ENCODE measurements at places on chromosomes 3 and 15.

- no peak for DNase-seq
Observed at GRCh38 chr3:197522881-197523441, 32.8 kb downstream of the BDH1 start.

- no peak for DNase-seq
Observed at GRCh38 chr15:79032656-79033055, 57.9 kb downstream of the RASGRF1 start.

GRCh38 chr3:178159691-178160220 lies 376.5 kb upstream of the KCNMB2 start:
- no peak for DNase-seq

DNA sequence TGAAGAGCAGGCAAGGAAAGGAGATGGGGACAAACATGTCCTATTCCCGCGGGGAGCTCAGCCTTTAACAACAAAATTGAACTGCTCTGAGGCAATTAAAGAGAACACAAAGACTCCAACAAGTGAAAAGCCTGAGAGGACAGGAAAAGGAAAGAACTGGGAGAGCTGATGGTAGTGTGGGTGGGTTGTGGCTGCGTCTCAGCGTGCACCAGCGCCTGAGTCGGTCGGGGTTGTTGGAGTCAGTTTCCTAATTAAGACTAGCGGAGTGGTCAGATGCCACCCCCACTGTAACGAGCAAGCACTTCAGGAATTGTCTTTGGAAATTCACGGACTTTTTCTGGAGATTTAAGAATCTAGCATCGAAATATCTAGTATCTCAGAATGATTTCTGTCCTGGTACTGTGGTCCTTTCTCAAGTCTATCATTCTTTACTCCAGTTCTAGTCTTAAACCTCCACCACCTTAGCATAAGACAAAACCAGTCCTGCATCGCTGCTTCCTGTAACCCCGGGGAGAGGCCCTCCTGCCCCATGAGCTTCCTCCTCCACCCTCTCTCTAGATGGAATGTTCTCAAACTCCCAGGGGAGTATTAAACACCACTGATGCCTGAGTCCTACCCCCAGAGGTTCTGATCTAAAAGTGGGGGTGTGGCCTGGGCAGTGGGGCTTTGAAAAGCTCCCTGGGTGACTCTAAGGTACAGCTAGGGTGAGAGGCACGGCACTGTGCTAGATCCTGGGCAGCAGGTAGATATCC lies 104.0 kb downstream of the CYP19A1 start:
- DNase-seq = no peak

GRCh38 chr3:129277829-129278271 lies 820 bp upstream of the HMCES start:
- no peak for DNase-seq

DNA sequence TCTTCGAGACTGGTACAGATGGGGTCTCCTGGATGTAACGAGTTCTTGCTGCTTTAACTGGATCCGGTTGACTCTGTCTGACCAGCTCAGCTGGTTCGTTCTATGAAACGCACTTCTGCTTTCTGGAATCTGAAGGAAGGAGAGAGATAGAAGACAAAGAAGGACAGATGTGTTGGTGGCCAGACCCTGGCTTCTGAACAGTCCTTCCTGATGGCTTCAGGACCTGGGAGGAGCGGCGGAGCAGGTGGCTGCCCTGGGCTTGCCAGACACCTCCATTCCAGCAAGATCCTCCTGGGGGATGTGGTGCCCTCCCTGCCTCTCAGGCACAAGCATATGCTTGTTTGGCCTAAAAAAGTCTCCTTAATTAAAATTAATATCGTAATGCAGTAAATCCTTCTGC lies 99.9 kb downstream of the APBA2 start:
- DNase-seq = no peak

GRCh38 chr3:139519998-139520737 lies 19.4 kb downstream of the RBP1 start:
- DNase-seq = no peak

- DNase-seq = no peak
Observed at GRCh38 chr15:63726491-63726890, 107.3 kb downstream of the HERC1 start.

- no peak for DNase-seq
Observed at GRCh38 chr3:159069091-159069490, 267.2 kb downstream of the MFSD1 start.

DNA sequence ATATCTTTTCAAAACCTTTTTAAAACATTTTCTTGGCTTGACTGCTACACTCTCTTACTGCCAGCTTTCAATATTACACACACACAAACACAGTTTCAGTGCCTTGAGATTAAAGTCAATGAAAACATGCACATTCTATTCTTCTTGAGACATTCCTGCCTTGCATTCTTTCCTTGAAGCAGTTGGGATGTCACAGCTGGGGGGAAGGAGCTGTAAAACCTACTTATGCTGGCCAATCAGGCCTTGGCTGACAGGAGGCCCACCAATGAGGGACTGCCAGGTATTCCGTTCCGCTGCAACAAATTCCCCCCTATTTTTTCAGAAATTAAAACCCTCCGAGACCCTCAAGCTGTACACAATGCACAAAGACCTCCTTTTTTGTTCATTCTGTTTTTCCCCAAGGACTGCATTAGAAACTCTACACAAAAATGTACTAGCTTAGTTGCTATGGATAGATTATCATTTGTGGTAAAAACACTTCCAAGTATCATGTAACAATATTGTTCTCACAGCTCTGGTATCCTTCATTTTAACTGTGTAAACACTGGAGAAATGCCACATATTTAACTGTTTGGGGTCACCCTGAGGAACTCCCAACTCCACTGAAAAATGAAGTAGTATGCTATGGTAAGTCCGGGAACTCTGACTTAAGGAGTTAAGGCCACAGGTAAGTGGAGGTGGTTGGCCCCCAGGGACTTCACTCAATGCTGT lies 18.5 kb downstream of the FSTL1 start:
- DNase-seq = no peak

- no peak for DNase-seq
Observed at GRCh38 chr3:176609361-176609760, 587.9 kb downstream of the TBL1XR1 start.

- no peak for DNase-seq
Observed at GRCh38 chr3:146542978-146543377, 1.4 kb downstream of the PLSCR1 start.

DNA sequence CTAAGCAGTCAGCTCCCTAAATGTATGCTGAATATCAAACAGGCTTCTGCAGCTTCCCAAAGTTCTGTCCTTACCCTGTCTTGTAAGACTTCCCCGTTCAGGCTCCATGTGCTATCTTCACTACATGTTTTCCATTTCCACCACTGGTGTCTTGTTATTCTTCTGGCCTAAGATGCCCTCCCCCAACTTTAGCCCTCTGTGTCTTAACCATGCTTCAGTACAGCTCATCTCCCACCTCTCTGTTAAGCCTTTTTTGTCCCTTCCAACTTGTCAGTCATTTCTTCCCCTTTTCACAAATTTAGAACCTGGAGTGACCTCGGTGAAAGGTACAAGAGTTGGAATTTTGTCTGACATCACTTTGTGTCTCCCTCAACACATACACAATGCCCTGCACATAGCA lies 151.7 kb upstream of the TBL1XR1 start:
- DNase-seq = no peak
